ENCODE measurements at places on chromosomes 13 and 19.
A peak's percentile ranks its signal among the peaks of the same experiment; 100 is the strongest.

DNA sequence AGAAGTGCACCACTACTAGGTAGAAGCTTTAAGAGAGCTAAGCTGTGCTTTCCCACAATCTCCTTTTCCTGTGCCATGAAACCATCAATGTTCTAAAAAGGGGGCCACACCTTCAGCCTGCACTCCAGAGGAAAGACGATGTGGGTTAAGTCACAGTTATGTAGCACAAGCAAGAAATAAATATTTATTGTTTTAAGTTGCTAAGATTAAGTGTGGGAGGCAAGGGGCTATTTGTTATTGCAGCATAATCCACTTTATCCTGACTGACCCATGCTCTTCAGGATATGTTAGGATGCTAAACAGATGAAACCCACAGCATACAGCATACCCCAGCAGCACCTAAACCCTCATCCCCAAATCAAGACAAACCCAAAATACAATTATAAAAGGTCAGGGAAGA is 64.7 kb downstream of the MBD3L2B start:
- DNase-seq = no peak

- DNase-seq = no peak
Observed at GRCh38 chr19:18332917-18333530, 7.4 kb upstream of the PGPEP1 start.

- no peak for DNase-seq
Observed at GRCh38 chr13:37652596-37652995, 54.0 kb upstream of the POSTN start.

DNA sequence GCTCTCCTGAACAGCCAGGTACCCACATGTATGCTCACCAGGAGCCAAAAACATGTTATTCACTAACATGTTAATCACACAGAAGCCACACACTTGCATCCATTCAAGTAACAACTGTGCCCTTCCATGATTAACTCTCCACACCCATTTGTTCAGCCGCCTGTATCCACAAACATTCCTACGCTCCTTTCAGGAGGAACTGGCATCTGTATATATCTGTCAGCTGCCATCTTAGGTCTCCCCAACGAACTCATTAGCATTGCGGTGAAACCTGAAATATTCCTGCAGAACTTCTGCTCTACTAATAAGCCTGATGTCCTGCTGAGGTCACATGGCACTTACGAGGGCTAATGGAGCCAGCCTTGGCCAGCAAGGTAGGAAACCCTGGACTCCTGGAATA is 33.0 kb downstream of the OLFM2 start:
- no peak for DNase-seq

- no peak for DNase-seq
Observed at GRCh38 chr13:109687559-109688448, 98.6 kb downstream of the IRS2 start.

DNA sequence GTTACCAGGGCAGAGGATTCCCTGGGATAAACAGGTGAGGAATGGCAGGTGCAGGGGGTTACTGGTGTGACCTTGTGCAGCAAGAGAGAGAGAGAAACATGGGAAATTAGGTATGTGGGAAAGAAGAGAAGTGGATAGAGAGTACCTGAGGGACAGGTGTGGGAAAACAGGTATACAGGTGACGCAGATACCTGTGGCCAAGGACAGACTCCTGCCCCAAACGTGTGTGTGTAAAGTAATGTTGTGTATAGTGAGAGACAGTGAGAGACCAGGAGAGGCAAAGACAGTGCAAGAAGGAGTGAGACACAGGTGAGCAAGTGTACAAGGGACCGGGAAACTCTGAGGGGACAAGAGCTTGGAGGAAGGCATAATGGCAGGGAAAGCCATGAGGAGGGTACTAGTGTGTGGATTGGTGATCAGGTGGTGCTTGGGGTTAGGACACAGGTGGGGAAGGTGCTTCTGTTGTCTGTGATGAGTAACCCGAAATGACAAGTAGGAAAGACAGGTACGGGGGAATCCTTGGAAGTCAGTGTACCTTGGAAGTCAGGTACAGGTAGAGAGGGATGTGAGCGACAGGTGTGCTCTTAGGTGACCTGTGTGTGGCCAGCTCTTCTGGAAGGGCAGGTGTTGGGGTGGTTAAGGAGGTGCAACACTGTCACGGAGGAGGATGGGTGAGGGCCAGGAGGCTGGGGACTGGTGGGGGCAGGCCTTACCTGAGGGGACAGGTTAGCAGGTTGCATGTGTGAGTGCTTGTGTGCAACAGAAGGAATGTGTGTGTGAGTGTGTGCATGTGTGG is 2.8 kb downstream of the ERFL start:
- no peak for DNase-seq

DNA sequence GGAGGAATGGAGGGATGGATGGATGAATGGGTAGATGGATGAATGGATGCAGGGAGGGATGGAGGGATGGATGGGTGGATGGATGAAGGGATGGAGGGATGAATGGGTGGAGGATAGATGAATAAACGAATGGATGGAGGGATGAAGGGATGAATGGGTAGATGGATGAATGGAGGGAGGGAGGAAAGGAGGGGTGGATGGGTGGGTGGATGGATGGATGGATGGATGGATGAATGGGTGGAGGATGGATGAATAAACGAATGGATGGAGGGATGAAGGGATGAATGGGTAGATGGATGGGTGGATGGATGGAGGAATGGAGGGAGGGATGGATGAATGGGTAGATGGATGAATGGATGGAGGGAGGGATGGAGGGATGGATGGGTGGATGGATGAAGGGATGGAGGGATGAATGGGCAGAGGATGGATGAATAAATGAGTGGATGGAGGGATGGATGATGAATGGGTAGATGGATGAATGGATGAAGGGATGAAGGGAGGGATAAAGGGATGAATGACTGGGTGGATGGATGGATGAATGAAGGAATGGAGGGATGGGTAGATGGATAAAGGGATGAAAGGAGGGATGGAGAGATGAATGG is 33.0 kb upstream of the TPM4 start:
- DNase-seq = no peak

DNA sequence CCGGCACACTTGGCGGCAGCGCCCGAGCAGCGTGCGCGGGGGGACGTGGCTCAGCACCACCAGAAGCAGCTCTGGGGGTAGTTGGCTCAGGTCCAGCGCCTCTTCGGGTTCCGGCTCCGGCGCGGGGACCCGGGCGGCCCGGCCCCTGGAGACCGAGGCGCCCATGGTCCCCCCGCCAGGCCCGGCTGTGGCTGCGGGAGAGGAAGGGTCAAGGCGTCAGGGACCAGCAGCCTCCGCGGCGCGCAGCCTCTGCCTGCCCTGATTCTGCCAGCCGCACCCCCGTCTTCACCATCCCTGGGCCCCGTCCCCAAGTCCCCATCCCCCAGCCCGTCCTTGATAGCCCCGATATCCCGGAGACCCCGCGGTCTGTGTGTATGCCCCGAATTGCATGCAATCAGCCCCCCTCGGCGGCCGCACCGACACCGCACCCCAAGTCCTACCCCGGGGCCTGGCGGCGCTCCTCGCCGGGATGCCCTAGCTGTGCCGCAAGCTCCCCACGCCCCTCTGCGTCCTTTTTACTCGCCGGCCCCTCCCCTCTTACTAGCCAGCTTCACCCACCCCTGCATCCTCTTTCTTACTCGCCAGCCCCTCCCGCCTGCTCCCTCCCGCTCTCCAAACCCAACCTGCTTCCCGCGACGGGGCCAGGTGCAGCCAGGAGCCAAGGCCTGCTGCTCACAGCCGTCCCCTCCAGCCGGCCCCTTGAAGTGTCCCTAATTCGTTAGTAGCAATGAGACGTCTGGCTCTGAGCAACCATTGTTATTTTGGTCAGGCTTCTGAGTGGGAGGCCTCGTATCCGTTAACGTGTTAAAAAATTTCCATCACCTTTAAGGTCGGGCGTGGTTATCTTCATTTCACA is at the start of gene FBXO27:
Gene FBXO27, minus strand, starts transcription at position 487 of the 856 bp plus-strand sequence. Its CDS starts 322 bp downstream, at position 165.
- no peak for DNase-seq

DNA sequence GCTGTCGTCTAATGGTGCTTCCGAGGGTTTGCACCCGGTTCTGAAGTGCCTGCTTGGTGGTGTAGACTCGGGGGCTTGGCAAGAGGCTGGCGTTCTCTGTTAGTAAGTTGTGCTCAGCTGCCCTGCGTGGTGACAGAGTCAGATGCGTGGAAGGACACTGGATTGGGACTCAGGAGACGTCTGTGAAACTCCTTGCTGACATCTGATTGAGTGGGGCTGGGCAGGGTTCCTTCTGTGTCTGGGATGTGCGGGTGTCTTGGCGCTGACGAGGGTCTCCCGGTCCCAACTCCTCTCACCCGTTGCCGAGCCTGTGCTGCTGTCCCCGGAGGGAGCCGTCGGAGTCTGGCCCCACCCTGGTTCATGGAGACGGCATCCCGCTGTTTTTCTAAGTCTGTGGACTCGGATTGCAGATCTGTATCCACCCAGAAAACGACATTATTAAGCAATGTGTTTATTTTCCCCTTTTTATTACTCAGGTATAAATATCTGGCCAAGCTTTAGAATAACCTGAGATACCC is 16.4 kb upstream of the DCUN1D2 start:
- no peak for DNase-seq

- no peak for DNase-seq
Observed at GRCh38 chr13:108573455-108573854, 56.0 kb upstream of the MYO16 start.

DNA sequence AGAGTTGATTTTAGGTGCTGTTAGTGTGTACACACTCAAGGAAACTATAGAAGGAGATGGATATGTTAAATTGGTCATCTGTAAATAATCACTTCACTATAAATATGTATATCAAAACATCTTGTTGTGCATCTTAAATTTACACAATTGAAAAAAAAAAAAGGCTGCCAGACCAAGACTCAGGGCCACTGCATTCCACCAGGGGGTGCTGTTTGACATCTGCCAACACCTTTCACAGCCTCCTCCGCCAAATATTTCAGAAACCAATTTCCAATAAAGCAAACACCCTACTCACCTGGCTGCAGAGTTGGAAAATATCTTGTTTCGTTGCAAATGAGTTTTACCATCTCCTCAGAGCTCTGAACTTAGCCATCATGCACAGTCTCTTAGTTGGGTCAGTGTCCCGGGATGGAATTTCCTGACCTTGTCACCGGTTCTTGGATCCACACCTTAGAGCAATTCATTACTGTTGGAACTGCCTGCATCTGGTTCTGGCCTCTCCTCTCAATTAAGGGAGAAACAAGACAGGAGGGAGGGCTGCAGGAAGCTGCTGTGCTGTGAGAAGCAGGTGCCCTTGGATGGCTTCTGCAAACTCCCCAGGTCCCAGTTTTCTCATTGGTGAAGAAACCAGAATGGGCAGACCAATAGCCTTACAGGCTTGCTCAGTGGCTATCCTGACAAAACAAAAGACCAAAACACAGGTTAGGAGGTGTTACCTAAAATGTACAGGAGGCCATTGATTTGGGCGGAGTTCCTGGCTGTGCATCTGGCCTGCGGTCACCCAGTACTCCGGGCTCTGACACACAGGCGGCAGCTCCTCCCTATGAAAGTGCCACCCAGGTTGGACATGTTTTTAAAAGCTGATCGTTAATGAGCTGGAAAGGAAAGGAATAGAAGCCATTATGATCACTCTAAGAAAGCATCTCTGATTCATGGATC is 746.6 kb downstream of the UQCRFS1 start:
- DNase-seq = peak; percentile 82

GRCh38 chr13:80235166-80235966 is 105.6 kb downstream of the SPRY2 start:
- DNase-seq = no peak

GRCh38 chr19:4234142-4234861 is 5.0 kb downstream of the EBI3 start:
- DNase-seq = no peak

- no peak for DNase-seq
Observed at GRCh38 chr13:40910324-40911050, 108.6 kb downstream of the ELF1 start.

- no peak for DNase-seq
Observed at GRCh38 chr13:70311191-70311590, 202.9 kb upstream of the KLHL1 start.

DNA sequence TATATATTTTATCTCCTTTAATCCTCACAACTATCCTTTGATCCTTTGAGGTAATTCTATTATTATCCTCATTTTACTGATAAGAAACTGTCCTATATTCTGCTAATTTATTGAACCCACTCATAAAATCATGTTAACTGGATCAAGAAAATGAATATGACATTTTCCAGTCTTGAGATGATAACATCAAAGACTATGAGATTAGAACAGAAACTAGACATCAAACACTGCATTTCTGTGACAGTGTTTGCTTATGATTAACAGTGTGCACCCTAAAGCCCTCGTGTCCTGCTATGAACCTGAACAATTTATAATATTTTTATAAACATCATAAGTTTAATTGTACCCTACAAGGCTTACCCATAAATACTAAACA is 96.3 kb downstream of the TBC1D4 start:
- no peak for DNase-seq
